Upper lobe of left lung (tissue), 6 donors: ENCODE measurements at places on chromosomes 12 and 14. TPM values are rescaled to one million over a fixed set of nuclear protein-coding genes. Genes with fewer than 3 reads are reported as not detected.

KIF26A gene
- 2.1 TPM for total RNA-seq

GRCh38 chr14:95123891-95124579 lies 33.3 kb downstream of the DICER1 start:
- DNase-seq, result no peak

- DNase-seq, result no peak
Measured at GRCh38 chr12:120055231-120056000, 61.1 kb downstream of the RAB35 start.

- no peak for DNase-seq
Measured at GRCh38 chr14:95455246-95455645, 61.2 kb downstream of the SYNE3 start.

- DNase-seq, result no peak
Measured at GRCh38 chr14:37399517-37399916, 195.5 kb downstream of the FOXA1 start.
